Astrocyte (in vitro differentiated cells and primary cell): ENCODE measurements at places on chromosomes 5 and 9.

GRCh38 chr9:131276891-131277286 lies 579 bp upstream of the FAM78A start:
- no peak for DNase-seq

DNA sequence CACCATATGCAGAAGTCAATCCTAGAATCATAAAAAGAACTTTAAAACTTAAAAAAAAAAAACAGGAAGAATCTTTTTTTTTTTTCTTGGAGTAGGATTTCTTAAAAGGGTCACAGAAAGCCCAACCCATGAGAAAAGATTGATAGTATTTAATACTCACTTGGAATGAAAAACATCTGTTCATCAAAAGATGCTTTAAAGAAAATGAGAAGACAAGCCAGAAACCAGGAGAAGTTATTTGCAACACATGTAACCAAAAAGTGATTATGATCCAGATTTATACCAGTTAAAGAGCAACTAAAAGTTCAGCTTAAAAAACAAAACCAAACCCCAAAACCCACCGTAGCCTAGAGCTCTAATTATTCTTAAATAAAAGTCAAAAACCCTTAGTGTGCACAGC lies 69.3 kb downstream of the TLE4 start:
- no peak for DNase-seq

GRCh38 chr9:112765281-112765680 lies 14.7 kb downstream of the SNX30 start:
- DNase-seq, result no peak

- no peak for DNase-seq
These were observed 652.4 kb downstream of the PDE4D start for GRCh38 chr5:59241119-59241518.

GRCh38 chr9:69265891-69266290 lies 59.1 kb upstream of the ENTREP1 start:
- peak; percentile 22 for DNase-seq

GRCh38 chr5:59002162-59002825 lies 419.4 kb downstream of the RAB3C start:
- DNase-seq, result no peak

- peak; percentile 87 for DNase-seq
These were observed 19.4 kb downstream of the LHX2 start for GRCh38 chr9:124030969-124031451.
